Activated CD4-positive, alpha-beta T cell treated with anti-CD3 and anti-CD28 coated beads for 24 hours (primary cell): ENCODE measurements at places on chromosomes 5 and 9.
A peak's percentile ranks its signal among the peaks of the same experiment; 100 is the strongest.

- DNase-seq: no peak
Measured at GRCh38 chr9:25681266-25681665, 3.0 kb upstream of the TUSC1 start.

GRCh38 chr9:107455425-107456135, 34.0 kb downstream of the KLF4 start:
- DNase-seq: no peak

DNA sequence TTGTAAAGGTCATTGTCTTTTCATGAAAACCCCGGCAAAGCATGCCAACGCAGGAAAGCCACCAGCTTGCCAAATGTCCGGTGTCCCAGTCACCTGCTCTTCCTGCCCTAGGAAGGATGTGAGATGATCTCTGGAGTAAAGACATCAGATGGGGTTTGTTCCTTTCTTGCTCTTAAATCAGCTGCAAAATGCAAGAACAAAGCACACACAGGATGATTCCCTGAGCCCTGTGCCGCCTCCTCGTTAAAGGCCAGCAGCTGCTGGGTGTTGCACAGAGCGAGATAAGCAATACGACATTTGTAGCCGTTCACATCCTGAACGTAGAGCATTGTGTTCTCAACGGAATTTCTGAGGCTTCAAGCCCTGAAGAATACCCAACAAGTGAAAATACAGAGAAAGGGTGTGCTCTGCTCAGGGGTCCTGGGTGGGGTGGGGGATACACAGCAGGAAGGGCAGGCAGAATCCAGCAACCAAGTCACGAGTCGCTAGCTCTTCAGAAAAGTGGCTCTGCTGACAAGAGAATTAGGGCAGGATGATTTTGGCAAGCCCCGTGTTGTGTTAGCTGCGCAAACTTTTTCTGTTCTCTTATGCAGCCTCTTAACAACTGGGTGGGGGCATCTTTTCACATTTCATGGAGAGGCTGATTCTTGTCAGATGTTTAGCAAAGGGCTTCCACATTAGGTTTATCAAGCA, 229.2 kb upstream of the MAP3K1 start:
- no peak for DNase-seq

- DNase-seq: peak; percentile 35
Measured at GRCh38 chr9:131839281-131840084, 99.6 kb upstream of the RAPGEF1 start.

- DNase-seq: no peak
Measured at GRCh38 chr5:16995372-16995771, 59.3 kb upstream of the MYO10 start.

DNA sequence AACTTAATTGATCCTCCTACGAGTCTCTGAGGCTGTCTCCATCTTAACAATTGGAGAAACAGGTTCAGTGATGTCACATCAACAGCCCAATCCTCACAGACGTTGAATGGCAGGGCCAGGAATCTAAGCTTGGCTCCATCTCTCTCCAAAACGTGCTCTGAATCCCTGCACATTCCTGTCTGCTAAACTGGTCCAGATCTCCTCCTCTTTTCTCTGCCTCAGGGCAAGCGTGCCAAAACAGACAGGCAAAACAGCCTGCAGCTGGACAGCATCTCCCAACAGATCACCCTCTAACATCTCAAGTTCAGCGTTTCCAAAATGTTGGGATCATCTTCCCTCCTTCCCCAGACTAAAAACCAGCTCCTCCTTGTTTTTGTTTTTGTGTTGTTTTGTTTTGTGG, 6.6 kb downstream of the FBP1 start:
- DNase-seq: no peak

DNA sequence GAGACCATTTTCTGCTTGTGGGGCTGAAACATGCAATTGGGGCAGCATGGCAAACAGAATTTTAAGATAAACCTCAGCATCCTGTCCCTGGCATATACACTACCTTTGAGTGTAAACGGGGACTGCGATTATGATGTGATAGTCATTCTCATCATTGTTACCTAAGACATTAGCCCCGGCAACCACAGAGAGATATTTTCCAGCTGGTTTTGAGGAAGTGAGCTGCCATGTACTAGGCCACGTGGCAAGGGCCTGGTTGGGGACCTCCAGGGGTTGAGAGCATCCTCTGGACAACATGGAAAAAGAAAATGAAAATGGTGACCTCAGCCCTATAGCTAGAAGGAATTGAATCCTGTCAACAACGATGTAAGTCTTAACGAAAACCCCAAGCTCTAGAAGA, 623.6 kb upstream of the CDH18 start:
- no peak for DNase-seq

DNA sequence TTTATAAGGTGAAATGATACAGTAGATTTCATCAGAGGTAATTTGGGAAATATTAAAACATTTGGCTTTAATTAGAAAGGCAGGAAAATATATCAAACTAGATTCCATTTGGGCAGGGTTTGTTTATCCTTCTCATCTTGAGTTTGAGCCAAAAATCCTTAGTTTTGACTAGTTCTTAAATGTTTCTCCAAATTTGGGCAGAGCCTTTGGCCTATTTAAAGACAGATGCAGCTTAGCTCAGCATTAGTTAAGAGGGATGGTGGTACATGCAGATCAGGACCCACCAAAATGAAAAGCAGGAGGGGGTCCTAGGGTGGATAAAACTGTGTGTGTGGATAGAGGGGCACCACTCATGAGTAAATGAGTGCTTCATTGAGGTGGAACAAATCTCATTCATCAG, 20.3 kb upstream of the ARRDC3 start:
- no peak for DNase-seq

- DNase-seq: no peak
Measured at GRCh38 chr5:73376618-73377170, 71.9 kb downstream of the FOXD1 start.

DNA sequence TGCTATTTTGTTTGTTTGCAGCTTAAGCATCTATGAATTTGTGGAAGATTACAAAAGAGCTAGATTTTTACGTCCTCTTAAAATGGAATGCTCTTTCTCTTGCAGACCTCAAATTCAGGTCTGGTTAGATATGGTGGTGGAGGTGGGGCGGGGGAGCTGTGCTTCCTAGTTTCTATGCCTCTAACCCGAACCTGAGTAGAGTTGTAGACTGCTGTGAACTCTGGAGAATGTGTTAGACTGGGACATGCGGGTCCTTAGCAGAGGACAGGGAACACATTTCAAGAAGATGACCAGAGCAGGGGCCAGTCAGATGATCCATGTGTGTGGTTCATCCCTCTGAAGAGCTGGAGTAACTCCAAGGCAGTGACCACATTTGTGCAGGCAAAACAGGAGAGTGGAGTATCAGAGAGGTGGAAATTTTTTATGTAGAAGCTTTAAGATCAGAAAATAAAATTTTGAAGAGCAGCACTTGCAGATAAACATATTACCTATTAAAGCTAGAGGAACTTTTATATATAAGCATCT, 154.9 kb downstream of the FAM174A start:
- no peak for DNase-seq

DNA sequence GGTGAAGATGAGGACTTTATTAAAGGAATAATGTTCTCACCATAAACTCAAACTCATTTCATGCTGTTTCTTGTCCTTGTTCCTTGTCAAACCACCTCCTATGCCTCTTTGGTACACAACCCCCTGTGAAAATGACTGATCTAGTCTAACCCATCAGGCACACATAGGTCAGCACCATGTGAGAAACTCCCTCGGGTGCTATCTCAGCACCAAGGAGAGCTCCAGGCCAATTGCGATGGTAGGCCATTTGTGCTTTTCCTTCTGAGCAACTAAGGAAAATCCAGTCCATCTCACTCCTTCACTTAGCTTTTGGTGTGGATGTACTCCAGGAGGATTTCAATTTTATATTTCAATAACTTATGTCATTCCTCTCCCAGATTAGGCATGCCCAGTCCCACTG, 199.8 kb downstream of the ZNF608 start:
- DNase-seq: no peak

GRCh38 chr5:126368239-126368812, 54.9 kb upstream of the GRAMD2B start:
- DNase-seq: no peak

- DNase-seq: no peak
Measured at GRCh38 chr9:13970426-13970825, 343.5 kb downstream of the NFIB start.

GRCh38 chr9:136826188-136826541, 16.1 kb upstream of the AJM1 start:
- DNase-seq: no peak

DNA sequence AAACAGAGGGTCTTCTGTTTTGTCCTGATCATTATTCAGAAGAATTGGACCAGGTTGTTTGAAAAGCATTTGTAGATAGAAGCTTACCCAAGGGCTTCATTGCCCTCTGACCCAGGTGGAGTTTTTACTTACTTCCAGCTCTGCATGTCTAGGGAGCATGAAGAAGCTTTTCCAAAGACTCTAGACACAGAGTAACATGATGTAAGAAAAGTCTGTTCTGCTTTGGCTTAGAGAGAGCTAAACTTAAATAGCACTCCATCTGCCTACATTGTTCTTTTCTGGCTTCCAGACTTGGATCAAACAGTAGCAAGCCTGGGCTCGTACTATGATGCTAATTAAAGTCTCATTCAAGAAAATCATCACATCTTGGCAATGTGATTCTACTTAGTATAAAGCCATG, 112.1 kb downstream of the SNCAIP start:
- no peak for DNase-seq

- no peak for DNase-seq
Measured at GRCh38 chr5:36861871-36862270, 14.7 kb upstream of the NIPBL start.

DNA sequence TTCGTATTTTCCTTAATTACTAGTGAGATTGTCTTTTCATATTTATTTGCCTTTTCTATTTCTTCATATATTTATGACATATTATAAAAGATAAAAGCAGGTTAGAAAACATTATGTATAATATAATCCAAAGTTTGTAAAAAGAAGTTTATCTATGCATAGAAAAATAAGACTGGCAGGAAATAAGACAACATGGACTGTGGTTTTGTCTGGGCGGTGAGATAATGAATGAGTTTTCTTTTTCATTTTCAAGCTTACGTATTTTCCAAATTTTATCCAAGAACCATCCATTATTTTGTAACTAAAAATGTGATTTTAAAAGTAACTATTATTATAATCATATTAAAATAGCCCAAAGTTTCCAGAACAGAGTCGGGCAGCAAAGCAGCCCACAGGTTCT, 109.8 kb upstream of the MVB12B start:
- no peak for DNase-seq
